ENCODE measurements at places on chromosomes 1 and 21.

DNA sequence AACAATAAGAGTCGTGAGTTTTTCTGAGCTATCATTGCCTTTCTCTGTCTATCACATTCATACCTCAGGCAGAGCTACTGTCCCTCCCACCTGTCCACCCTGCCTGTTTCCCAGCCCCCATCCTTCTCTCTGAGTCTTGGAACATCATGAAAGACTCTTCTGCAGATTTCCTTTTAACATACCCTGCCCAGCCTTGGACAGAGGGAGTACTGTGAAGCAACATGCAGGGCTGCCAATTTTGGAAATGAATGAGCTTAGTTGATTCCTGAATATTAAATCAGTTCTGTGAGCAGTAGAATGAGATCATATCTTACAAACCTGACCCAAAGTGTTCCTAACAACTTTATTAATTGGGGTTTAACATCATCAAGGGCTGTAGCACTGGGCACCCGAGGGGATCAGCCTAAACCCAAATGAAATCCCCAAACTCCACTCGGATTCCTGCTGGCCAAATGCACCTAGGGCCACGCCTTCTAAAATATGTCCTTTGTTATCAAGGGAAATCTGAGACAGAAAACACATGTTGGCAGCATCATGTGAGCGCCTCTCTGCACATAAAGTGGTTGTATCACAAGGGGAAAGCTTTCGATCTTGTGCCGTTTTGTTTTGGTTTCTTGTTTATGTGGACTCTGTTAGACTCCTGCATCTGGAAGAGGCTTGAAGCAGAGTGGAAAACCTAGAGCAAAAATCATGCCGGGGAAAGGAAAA lies 357.6 kb downstream of the KIF26B start:
- DNase-seq: no peak

DNA sequence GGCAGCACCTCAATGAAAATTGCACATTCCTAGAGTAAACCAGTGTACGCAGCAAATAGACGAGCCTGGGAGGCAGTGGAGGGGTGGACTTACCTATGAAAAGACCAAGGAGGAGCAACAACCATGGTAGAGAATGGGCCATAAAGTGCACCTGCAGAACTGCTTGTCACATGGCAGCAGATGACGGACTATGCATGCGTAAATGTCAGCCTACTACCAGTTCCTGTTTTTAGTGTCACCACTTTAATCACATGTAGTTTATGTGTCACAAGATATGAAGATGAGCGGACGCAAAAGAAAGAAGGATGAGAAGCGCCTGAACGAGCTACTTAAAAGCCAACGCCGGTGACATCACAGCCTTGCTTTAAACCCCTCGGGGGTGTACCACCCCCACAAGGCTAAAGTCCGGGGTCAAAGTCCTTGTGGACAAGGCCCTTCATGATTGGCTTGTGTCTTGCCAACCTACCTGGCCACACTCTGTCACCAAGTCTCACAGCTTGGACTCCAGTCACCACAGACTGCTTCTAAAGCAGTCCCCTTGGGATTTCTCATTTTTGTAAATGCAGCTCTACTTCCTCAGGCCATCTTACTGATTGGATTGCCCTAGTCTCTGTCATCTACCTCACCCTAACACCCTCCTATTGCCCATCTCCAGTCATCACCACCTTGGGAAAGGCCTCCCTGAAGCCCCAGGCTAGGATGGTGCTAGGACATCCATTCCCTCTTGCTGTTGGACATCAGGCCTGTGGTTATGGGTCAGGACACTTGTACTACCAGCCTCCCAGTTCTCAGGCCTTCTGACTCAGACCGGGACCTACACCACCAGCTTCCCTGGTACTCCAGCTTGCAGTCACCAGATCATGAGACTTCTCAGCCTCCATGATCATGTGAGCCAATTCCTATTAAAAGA lies 6.0 kb upstream of the LY9 start:
- no peak for DNase-seq

DNA sequence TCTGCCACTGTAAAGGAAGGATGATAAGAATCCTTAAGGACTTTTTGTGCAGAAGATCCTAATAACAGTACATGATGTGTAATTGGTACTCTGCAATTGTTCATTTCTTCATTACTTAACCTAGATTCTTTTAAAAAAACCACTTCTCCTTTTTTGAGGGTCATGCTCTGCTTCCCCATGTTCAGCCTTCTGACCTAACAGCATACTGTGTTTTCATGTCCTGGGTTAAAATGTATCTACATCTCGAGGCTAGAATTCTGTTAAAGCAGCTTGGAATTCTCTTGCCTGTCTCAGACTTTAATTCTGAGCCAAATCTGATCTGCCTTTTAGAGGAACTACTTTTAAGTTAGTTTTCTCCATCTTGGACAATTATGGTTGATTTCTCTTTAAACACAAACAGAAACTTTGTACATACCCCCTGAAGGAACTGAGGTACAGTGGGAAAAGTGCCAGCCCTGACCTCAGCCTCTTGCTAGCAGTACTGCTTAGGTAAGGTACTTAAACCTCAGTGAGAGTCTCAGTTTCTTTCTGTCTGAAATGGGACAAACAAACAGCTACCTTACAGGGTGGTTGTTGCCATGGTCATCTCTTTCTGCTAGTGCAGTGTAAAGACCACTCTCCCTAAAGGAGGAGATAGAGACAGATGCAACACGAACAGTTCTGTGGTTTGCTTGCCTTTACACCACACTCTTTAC lies 103.2 kb upstream of the DYNLT5 start:
- no peak for DNase-seq

DNA sequence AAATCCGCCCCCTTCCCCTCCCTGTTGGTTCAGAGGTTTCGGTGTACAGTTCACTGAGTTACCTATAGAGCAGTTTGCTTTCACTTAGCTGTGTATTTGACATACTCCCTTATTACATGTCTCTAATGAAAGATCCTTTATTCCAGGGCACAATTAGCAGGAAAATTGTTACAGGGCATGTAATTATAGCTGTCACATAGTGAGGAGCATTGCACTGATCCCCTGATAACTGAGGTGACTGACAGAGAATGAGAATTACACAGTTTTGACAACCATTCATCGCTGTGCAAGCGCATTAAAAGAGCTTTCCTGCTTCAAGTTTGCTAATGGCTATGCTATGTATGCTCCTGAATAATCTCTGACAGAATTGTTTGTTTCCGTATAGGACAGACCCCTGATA lies 26.9 kb downstream of the DAP3 start:
- no peak for DNase-seq

DNA sequence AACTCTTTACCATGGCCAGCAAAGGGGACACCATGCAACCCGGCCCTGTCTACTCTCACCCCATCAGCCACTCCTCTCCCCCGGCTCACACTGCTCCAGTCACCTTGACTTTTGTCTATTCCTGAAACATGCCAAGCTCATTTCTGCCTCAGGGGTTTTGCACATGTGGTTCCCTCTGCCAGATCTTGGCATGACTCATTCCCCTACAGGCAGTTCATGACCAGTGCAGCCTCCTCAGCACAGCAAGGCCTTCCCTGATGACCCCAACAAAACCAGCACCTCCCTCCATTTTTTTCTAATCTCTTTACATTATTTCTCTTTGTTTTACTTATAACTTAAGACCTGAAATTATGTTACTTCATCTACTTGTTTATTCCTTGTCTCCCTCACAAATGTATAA lies 58.6 kb upstream of the GJB5 start:
- no peak for DNase-seq

DNA sequence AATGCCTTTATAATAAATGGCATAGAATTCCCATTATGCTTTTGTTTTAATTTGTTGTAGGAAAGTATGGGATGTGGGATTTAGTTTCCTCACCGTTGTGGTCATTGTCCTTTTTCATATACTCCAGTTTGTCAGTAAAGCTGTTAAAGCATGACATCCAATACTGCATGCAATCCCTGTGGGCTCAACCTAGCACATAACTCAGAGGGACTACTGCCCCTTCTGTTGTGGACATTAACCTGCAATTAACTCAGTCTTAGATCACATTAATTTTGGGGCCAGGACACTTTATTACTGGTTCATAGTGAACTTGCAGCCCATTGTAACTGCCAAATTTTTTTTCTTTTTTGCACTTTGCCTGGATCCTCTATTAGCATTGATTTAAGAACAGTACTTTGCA lies 112.5 kb downstream of the DNM3 start:
- DNase-seq: no peak

DNA sequence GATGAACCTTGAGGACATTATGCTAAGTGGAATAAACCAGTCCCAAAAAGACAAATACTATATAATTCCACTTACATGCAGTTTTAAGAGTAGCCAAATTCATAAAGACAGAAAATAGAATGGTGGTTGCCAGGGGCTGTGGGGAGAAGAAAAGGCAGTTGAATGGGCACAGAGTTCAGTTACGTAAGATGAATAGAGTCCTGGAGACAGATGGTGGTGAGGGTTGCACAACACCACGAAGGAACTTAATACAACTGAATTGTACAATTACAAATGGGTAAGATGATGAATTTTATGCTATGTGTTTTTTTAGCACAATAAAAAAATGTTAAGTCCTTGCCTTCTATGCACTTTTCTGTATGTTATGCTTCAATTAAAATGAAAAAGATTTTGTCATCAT lies 66.6 kb downstream of the CD34 start:
- no peak for DNase-seq

DNA sequence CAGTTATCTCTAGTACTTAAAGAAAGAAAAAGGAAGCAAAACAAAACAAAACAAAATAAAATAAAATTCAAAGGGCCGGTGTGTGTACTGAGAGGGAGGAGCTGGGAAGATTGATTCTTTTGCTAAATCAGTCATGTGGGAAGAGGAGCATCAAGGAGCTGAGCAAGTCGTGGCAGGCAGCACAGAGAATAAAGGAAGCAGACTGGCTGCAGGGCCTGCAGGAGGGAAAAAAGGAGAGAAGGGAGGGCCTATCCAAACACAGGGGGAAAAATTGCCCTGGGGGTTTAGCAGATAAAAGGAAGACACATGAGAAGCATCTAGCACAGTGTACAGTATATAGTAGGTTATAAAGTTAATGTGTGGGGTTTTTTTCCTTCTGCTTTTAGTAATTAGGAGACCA lies 27.6 kb downstream of the AGO4 start:
- DNase-seq: no peak

DNA sequence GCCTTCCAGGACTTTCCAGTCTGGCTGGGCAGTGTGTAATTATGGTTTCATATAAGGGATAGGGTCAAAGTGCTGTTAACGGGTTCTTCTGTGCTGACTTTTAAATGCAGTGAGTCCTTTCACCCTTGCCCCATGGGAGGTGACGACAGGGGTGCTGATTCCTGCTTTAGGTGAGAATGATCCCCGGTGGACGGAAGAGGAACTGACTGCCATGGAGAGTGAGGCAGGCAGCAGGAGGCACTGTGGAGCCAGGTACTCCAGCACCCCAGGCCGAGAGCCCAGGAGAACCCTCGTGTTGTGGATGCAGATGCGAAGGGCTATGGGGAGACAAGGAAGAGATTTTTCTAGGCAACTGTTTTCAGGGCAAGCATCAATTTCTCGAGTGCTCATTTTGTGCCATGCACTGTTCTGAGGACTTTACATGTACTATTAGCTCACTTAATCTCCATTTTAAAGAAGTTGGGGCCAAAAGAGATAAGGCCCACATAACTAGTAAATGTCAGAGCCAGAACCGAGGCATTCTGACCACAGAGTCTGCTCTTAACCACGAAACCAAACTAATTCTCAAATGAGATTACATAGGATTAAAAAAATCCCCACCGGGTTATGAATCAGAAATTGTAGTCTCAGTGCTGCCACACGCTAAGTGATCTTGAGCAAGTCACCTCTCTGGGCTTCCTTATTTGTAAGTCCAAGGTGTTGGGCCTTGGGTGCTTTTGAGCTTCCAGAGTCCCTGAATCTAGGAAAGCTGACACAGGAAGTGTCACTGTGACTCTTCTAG lies 28.2 kb downstream of the STPG1 start:
- DNase-seq: no peak

- no peak for DNase-seq
Measured at GRCh38 chr1:31591425-31592093, 15.2 kb downstream of the TINAGL1 start.

- DNase-seq: no peak
Measured at GRCh38 chr1:198265073-198265661, 108.4 kb downstream of the NEK7 start.

GRCh38 chr1:4565801-4566449 lies 88.5 kb upstream of the AJAP1 start:
- no peak for DNase-seq

- DNase-seq: no peak
Measured at GRCh38 chr21:44579056-44579832, 1.2 kb downstream of the KRTAP10-5 start.

- DNase-seq: no peak
Measured at GRCh38 chr1:165912638-165913037, 85.2 kb downstream of the UCK2 start.

All from AG09319 (cell line).